ENCODE measurements at places on chromosomes 1 and 21. TPM values are rescaled to one million over a fixed set of nuclear protein-coding genes. Genes with fewer than 3 reads are reported as not detected.

SLC44A5 gene
- 8.4 TPM for total RNA-seq

S100A3 gene
- total RNA-seq: not detected

ACTN2 gene
- total RNA-seq: 157 TPM

PADI3 gene
- 0.18 TPM for total RNA-seq

AGMAT gene
- total RNA-seq: 20.6 TPM

ZNF669 gene
- total RNA-seq: 12.3 TPM

TMEM201 gene
- 23.1 TPM for total RNA-seq

LGR6 gene
- 1.6 TPM for total RNA-seq

VASH2 gene
- 21.6 TPM for total RNA-seq

PDE9A gene
- 30.1 TPM for total RNA-seq
